Fibroblast of mammary gland (primary cell): ENCODE measurements at places on chromosomes 2 and 18.
A peak's percentile ranks its signal among the peaks of the same experiment; 100 is the strongest.

GRCh38 chr2:186255823-186256222, 230.2 kb upstream of the ZC3H15 start:
- DNase-seq, result no peak

- peak; percentile 93 for DNase-seq
Measured at GRCh38 chr18:12838178-12838634, 45.8 kb downstream of the PTPN2 start.

DNA sequence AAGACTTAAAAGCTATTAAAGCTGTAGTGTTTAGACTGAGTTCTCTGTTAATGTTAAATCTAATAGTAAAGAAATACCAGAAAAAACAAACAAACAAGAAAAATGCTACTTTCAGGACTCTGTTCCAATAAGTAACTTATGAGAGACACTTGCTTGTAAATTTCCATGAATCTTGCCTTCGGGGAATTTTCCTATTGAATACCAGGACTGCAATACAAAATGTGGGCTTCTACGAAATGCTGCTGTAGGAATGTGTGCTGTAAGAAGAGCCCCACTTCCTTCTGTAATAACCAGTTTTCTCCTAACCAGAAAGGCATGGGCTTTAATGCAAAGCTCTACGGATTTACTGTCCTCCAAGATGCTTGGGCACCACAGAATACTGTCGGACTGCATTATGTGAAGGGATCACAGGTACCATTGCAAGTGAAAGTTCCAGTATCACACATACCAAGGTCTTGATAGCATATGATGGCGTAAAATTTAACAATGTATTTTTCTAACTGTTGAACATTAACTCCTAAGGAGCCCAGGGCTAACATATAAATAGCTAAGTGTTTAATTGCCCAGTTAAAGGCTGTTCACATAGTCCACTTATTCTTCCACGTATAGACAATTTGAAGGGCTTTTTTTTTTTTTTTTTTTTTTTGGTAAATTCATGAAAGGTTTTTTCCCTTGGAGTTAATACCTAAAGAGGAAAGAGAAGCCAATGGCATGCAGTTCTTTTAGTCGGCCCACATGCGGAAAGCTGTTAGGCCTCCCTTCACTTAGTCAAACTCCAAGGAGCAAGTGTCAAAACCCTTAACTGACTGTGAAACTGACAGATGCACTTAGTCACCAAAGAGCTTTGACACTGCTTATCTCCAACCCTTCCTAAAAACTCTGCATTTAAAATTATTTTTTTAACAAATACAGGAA, 564.0 kb upstream of the POU3F3 start:
- no peak for DNase-seq

DNA sequence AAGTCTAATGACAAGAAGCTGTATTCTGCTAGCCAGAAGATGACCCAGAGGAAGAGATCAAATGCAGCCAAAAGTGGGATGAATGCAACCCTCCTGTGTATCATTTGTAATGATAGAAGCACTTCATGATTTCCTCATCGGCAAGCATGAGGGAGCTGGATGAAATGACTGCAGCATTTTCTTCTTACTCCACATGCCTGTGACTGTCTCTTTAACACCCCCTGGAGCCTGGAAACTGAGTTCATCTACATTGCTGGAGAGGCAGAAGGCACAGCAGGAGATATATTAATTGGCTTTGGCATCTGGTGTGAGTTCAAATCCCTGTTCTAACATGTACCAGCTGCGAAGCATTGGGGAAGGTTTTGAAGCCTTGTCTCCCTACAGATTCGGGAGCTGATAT, 37.7 kb downstream of the ID2 start:
- DNase-seq, result peak; percentile 69

GRCh38 chr2:4635289-4635688, 931.9 kb downstream of the DCDC2C start:
- no peak for DNase-seq

GRCh38 chr2:27255660-27256059, 7.2 kb downstream of the SLC30A3 start:
- peak; percentile 55 for DNase-seq

DNA sequence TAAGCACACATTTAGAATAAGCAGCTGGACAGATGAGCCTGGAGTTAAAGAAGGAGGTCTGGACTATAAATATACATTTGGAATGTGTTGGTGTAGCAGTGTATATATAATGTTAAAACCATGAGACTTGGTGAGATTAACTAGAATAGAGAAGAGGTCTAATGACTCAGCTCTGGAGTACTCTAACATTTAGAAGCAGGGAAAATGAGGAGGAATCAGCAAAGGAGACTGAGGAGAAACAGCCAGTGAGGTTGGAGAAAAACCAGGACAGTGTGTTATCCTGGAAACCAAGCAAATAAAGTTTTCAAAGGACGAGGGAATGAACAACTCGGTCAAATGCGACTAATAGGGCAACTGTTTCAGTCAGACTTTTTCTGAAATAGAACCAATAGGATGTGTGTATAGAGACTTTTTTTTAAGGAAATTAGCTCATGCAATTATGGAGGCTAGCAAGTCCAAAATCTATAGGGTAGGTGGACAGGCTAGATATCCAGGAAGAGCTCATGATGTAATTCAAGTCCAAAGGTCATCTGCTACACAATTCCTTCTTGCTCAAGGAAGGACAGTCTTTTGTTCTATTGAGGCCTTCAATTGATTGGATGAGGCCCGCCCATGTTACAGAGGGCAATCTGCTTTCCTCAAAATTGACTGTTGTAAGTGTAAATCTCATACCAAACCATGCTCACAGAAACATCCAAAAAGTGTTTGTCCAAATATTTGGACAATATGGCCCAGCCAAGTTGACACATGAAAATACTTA, 10.8 kb upstream of the SESTD1 start:
- peak; percentile 30 for DNase-seq

DNA sequence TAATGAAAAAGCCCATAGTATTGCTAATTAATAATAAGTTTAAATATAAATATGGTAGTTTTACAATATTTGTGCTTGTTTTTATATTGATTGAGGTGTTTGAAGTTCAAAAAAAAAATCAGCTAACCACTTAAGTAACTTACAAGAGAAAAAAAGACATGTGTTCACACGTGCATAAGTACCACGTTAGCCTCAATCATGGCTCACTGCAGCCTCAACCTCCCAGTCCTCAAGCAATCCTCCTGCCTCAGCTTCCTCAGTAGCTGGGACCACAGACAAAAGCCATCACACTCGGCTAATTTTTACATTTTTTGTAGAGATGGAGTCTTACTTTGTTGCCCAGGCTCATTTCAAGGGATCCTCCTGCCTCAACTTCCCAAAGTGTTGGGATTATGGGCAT, 19.4 kb downstream of the MGAT4A start:
- no peak for DNase-seq

DNA sequence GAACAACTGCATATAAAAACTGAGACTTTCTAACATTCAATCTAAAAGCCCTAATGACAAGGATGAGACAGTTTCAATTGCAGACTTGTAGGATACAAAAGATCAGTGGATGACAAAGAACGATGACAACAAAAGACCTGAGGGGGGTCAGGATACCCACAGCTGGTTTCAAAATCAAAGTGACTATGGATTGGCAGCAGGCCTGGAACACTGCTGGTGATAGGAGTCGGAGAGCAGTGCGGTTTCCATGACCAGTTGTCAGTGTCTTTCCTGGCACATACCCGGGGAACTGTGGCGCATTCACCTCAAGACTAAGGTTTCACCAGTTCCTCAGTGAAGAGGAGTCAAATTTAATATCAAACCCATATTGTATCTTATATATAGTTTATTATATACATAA, 42.0 kb downstream of the EHD3 start:
- DNase-seq, result no peak

DNA sequence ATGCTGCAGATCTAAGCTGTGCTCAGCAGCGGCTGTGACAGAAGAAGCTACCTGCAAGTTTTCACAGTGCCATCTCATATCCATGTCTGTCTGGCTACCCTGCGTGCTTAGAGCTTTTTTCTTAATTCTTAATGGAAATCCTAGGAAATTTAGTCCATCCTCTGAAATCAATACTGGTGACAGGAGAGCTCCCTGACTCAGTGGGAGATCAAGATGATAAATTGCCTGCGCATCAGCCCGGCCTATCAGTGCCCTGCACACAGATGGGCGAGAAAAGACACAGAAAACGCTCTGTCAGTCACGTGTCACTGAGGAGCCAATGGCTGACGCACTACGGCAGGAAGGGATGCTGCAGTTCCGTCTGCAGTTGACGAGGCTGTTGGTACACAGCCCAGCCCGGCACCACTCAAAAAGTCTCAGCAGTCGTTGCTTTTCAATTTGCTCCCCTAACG, 819.6 kb upstream of the FSHR start:
- peak; percentile 58 for DNase-seq

- DNase-seq, result no peak
Measured at GRCh38 chr2:73877071-73877802, 15.6 kb upstream of the ACTG2 start.

DNA sequence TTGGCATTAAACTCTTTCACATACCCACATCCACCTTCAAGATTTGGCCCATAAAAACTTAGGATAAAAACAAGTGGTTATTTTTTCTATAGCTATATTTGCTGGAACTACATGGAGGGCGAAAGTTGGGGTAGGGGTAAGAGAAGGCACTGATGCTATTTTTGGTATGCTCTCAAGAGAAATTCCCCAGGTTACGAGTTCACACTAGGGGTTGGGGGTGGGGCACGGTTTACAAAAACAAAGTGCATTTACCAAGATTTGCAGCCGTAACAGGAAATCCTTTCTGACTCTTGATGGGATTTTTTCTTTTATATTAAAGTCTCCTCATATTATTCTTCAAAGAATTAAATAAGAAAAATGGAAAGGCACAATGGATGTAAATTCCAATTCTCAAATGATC, 6.8 kb downstream of the SERPINE2 start:
- DNase-seq, result no peak

DNA sequence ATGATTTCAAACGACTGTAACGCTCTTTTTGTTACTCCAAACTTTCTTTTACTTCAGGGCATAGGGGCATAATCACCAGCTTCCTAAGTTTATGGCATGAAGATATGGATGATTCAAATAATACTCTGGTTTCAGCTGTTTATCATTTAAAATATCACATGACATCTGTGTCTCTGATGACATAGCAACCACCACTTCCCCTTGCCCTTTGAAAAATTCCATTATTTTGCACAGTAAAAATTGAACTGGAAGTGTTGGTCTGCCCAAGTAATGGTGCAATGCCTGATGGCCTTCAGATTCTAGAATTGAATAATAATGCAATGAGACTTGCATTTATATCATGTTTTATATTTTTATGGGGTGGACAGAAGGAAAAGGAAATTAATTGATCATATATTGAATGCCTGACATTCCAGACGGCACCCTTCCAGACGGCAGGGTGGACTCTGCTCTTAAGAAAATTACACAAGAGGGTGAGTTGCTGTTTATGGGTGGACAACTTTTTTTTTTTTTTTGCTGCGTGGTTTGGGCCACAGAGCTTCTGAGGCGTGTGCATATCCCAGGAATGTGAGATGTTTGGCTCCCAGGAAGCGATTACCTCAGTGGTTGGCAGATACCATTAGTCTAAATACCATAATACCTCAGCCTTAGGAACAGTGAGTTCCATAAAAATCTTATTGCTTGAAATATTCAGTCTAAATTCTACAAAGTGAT, 101.7 kb upstream of the ZNF521 start:
- DNase-seq, result peak; percentile 69
